A549 treated with Mapracorat at 1 μM for 4 hours (cell line): ENCODE measurements at places on chromosomes 6 and 20. TPM values are rescaled to one million over a fixed set of nuclear protein-coding genes. Genes with fewer than 3 reads are reported as not detected.

ZC2HC1B gene
- not detected in 5 replicates for total RNA-seq

KHDC1 gene
- 3.1 to 4.0 TPM (median 3.5 TPM) in 5 replicates for total RNA-seq

EYA4 gene
- total RNA-seq: 8.3 to 10.9 TPM (median 9.2 TPM) in 5 replicates

ARMH2 gene
- not detected in 5 replicates for total RNA-seq

COL10A1 gene
- total RNA-seq: 0.05 to 0.75 TPM in 2 of 5 replicates, not detected in the others

QKI gene
- total RNA-seq: 30.5 to 57.1 TPM (median 44.6 TPM) in 5 replicates
